ENCODE measurements at places on chromosomes 2 and 18. TPM values are rescaled to one million over a fixed set of nuclear protein-coding genes. Genes with fewer than 3 reads are reported as not detected.

Gene EFHD1
- total RNA-seq, result not detected

Gene WDFY1
- 75.8 TPM for total RNA-seq

Gene CCDC141
- 0.13 TPM for total RNA-seq

Gene MROH2A
- total RNA-seq, result not detected

Gene PAX3
- total RNA-seq, result not detected

Gene SALL3
- not detected for total RNA-seq

Gene COL5A2
- total RNA-seq, result 28.7 TPM

Gene PRSS56
- not detected for total RNA-seq

Gene GALNT14
- total RNA-seq, result 2.1 TPM

Gene ERFE
- 1.3 TPM for total RNA-seq

Gene FER1L5
- total RNA-seq, result not detected

Gene UGT1A5
- total RNA-seq, result not detected

Gene CKAP2L
- total RNA-seq, result 21.0 TPM

Gene PJVK
- total RNA-seq, result not detected

Gene DSC3
- 0.13 TPM for total RNA-seq

Gene CD28
- not detected for total RNA-seq

Gene IL36G
- not detected for total RNA-seq

Gene ALPI
- not detected for total RNA-seq

Gene FAM237A
- not detected for total RNA-seq

Gene ITPRIPL1
- total RNA-seq, result 3.2 TPM

Gene SERPINB3
- total RNA-seq, result not detected

Gene LNPK
- 4.7 TPM for total RNA-seq

Gene GTF2A1L
- total RNA-seq, result not detected

Gene TBR1
- not detected for total RNA-seq

Gene SERPINB2
- 5.7 TPM for total RNA-seq

Gene CYP26B1
- 19.7 TPM for total RNA-seq

Gene SPP2
- not detected for total RNA-seq

Gene ARHGAP15
- not detected for total RNA-seq

Gene SNTG2
- not detected for total RNA-seq

Gene LYPD6
- 3.9 TPM for total RNA-seq

Data from mammary microvascular endothelial cell (primary cell).